Hematopoietic multipotent progenitor cell (in vitro differentiated cells): ENCODE measurements at places on chromosomes 7 and 10.

DNA sequence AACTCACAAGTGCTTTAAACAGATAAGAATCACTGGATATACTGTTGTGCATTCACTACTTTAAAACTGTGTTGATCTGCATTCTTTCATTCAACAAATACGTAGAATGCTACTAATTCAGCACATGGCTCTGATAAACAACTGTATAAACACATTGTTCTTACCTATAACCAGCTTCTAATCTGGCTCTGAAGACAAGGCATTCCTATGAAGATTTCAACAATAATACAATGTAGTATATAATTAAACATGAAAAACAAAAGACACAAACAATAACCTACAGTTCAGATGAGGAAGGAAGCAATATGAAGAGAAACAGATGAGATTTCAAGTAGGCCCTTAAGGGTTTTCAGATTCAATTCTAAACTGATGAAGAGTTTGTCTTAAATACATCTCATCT, 31.1 kb upstream of the ANLN start:
- DNase-seq, result no peak

DNA sequence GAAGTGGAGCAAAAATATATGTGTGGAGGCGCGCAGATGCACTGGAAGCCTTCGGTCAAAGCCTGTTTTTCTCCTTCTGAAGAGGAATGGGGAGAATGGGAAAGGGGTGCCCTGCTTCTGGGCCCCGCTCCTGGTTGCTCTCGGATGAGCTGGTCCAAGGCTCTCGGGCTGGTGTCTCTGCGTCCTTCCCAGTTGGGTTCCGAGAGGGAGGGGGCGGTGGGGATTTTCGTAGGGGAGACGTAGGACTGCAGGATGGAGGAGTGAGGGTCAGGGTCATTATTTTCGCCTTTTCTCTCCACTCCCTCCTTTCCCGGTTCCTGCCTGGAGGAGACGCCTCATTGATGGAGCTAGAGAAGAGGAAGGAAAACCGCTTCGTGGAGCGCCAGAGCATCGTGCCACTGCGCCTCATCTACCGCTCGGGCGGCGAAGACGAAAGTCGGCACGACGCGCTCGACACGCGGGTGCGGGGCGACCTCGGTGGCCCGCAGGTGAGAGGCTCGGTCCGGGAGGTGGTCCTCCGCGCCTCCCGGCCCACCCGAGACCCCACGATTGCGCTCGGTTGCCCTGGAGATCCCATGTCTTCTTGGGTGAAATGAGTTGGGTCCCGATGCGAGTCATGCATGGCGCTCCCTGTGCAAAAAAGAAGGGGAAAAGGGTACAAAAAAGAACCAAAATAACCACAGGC, 790 bp downstream of the ADAM22 start:
- peak; percentile 11 for DNase-seq

DNA sequence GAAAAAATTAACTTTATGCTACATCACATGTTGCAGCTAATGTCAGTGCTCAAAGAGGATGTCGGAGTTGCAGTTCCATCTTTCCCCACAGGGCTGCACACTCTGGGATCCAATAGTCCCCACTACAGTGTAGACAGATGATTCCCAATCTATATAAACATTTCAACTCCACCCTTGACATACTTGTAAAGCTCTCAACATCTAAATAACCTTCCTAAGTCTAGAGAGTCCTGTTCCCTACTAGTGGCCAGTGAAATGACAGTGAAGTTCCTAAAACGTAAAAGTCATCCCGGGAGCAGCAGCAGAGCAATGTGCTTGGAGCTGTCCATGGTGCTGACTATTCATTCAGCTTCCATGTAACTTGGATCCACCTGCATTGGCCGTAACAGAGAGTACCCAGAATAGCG, 145.1 kb downstream of the GRM8 start:
- DNase-seq, result peak; percentile 47

- no peak for DNase-seq
Observed at GRCh38 chr10:89283936-89284475, 17.8 kb upstream of the IFIT2 start.

- DNase-seq, result no peak
Observed at GRCh38 chr7:45143616-45144015, 14.0 kb upstream of the RAMP3 start.

DNA sequence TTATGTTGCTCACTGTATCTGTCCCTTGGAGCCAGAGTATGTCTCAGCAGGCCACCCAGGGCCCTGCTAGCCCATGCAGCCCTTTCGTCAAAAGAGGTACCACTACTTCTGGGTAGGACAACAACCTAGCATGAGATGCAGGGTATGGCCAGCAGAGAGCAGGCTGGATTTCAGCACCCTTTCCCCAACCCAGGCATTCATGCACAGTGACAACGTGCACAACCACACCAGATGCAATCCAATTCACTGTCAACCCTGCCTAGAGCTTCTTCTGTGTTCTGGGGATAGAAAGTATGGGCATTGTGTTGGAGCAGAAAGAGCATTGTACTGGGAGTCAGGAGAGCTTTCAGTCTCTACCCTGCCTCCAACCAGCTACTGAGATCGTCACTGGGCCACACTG, 37.9 kb downstream of the JAZF1 start:
- DNase-seq, result no peak

DNA sequence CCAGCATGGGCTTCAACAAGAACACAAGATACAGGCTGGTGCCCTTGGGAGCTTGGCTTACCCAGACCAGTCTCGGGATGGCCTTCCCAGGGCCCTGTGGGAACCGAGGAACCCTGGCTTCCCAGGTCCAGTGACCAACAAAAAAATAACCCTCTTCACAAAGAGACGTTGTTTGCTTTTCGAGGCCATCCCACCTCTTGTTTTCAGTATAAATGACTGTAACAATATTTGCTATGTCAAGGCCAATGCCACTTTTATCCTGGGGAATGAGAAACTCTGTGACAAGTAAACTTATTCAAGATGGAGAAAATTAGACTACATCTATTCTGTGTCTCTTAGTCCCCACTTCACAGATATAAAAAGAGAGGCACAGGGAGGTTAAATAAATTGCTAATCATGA, 138.8 kb downstream of the PRPF18 start:
- DNase-seq, result no peak

GRCh38 chr7:28988091-28988490, 30.0 kb upstream of the TRIL start:
- DNase-seq, result no peak

DNA sequence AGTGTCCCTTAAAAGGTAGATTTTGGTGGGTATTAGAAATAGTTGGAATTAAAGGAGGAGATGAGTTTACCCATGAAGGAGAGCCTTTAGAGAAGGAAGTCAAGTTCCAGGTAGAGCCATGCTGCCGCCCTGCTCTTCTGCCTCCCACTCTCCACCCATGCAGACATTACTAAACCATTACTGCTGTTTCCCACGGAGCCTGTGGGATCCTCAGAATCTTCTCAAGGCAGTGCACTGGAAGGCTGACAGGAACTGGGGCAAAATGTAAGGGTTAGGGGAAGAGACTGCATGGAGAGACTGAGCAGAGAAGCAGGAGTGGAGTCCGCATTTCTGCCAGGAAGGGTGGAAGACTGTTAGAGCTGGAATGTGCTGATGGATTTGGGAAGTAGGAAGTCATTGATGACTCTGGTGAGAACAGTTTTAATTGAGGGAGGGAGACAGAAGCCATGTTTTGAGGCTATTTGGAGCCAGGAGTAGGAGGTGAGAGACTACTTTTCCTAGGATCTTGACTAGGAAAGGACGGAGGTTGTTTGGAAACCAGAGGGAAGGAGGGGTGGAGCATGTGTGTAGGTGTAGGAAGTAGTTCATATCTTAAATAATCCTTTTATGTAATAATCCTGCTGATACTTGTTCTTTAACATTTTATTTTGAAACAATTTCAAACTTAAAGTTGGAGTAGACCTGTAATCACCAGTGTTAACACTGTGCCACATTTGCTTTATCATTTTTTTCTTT, 109.0 kb downstream of the CCNY start:
- DNase-seq, result no peak

GRCh38 chr7:134991469-134992339, 5.4 kb downstream of the AGBL3 start:
- DNase-seq, result no peak

GRCh38 chr7:90119178-90119971, 34.9 kb upstream of the STEAP1 start:
- DNase-seq, result peak; percentile 22

DNA sequence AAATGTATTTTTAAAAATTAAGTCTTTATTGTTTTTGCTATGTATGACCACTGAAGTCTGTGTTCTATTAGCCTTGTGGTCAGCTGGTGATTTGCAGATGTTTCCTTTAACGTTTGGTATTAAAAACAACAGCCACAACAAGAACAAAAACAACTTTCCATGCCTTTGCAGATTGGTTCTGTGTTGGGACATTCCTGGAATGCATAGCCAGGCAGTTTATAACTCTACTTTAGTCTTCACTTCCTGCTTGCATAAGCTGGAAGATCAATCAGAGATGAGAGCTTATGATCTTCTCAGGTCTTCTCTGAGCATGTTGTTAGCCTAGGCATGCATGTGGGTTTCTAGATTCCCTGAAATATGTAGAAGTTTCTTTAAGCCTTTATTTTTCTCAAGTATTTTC, 58.9 kb upstream of the SEMA3C start:
- no peak for DNase-seq

- DNase-seq, result no peak
Observed at GRCh38 chr7:157000741-157001653, 9.5 kb downstream of the MNX1 start.

DNA sequence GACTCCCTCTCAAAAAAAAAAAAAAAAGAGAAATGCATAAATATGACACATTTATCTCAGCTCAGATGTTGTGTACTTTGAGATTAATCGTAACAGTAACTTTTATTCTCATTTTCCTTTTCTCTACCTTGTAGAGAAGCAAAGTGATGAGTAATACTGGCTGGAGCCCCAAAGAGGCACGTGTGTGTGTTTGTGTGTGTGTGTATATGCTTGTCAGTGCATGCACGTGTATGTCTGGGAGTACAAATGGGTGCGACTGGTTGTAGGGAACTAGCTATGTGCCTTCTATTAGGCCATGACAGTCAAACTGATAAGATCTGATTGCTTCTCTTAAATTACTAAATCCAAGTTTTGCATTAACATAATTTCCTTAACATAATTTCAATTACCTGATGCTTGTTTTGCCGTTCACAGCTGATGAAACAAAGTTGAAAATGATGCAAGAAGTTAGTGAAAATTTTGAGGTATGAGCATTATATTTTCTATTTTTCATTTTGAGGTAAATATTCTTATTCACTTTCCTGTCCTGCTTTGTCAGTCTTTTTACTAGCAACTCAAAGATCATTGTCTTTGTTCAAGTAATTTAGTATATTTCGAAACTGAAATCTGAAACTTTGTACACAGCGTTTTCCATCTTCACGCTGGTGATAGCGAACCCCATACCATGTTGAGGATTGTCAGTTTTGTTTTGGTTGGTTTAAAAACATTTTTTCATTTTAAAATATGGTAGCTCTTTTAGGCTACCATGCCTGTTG, 3.4 kb downstream of the TRRAP start:
- DNase-seq, result no peak

GRCh38 chr7:73496626-73497025, 25.5 kb downstream of the BAZ1B start:
- no peak for DNase-seq

GRCh38 chr7:127885222-127885772, 145.9 kb downstream of the LRRC4 start:
- DNase-seq, result no peak

- DNase-seq, result no peak
Observed at GRCh38 chr7:143902332-143902899, 440 bp upstream of the TCAF1 start.

DNA sequence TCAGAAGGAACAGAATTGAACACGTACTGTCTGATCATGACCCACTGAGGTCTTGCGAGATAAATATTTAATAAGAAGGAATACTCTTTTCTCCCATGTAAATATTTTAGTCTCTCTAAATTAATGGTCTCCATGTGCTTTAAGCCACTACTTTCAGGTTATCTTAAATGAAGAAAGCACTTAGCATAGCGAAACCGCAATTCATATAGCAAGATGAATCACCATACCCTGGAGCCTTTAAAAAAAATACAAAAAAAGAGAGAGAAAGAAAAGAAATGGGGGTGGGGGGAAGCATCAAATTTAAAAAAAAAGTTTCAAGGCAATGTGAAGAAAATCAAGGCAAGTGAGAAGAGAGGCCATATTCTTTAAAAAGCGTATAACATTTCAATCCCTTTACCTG, 82.5 kb downstream of the CTTNBP2 start:
- DNase-seq, result no peak

DNA sequence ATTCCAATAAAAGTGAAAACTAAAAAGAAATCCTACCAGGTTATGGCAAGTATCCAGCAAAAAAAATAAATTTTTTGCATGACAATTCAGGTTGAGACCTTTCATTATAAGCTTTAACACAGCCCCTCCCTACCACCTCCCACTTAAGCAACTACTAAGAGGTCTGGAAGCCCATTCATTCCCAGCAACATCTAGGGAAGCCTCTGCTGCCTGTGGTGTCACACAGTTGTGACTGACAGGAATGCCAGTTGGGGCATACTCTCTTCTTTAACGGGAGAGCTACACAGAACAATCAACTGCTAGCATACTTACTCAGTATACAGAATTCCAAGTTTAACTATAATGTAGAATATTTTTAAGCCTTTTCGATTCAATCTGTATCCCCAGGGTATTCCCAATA, 27.8 kb downstream of the ABI1 start:
- no peak for DNase-seq

GRCh38 chr10:128884496-128885072, 582.5 kb upstream of the MGMT start:
- no peak for DNase-seq

DNA sequence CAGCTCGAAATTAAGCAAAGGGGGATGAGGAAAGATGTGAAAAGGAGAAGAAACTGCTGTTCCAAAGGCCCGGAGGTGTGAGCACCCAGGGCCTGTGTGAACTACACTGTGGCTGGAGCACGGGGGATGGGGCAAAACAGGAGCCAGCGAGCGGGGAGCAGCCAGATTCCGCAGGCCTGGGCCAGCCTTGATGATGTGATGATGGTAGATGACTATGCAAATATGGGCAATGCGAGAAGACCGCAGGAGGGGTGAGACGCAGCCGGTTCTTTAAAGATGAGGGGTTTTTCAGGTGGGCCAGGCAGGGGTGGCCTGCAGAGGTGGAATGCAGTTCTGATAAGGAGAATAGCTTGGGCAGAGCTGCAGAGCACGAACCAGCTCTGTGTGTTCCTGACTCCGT, 61.5 kb downstream of the LANCL2 start:
- DNase-seq, result no peak

GRCh38 chr10:53827261-53827660, 973.8 kb downstream of the PCDH15 start:
- no peak for DNase-seq

DNA sequence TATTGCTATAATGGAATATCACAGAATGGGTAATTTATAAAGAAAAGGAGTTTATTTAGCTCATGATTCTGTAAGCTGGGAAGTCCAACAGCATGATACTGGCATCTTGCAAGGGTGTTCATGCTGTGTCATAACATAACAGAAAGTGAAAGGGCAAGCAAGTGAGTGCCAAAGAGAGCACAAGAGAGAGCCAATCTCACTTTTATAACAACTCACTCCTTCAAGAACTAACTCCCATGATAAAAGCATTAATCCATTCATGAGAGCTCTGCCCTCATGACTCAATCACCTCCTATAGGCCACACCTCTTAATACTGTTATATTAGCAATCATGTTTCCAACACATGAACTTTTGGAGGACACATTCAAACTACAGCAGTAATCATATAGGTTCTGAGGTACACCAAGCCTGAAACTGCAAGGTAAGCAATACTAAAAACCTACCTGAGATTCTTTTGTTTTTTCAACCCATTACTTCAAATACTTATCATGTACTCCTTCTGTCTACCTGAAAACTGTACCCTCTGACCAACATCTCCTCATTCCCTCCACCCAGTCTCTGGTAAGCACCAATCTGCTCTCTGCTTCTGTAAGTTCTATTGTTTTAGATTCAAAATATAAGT, 219.7 kb downstream of the MTERF1 start:
- DNase-seq, result no peak
